ENCODE measurements at places on chromosomes 11 and 22.

DNA sequence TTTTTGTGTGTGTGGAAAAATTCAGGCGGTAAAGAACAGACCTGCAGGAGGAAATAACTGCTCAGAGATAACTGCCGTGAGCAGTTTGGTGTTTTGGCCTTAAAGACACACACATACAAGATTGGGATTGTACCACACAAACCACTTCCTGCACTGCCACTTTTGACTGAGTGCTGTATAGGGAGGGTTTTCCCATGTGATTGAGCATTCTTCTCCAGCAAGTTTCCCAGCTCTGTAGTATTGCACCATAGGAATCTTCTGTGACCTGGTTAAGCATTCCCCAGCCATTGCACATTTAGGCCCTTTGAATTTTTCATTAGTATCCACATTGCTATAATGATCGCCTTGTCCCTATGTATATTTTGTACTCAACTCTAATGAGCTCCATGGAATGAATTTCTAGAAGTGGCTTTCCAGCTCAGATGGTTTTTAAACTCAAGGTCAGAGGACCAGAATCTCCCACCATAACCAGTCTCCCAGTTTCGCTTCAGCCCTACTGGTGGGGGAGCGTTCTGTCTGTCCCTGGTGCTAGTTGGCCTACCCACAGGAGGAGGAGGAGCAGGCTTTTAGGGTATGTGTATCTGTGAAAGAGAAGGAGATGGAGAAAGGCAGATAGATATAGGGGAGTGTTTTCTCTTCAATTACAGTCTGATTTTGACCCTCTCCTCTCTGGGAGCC, 9.3 kb downstream of the CD82 start:
- DNase-seq: peak; percentile 97

DNA sequence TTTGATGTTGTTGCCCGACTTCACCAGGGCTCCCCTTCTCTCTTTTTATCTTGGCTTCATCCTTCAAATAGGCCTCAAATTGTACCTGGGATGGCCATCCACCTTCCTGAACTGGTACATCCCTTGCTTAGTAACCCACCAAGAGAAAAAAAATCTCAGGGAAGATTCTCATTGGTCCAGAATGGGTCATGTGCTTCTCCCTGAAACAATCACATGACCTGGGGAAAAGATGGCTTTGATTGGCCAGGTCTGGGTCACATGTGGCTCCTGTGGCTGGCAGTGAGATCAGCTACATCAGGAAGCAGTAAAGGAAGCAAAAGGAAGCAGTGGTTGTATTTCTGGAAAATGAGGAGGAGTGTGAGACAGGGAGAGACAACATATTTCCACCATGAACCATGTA, 540.2 kb downstream of the MIAT start:
- DNase-seq: no peak

- no peak for DNase-seq
These were observed 166.8 kb downstream of the NTM start for GRCh38 chr11:131537196-131537595.

GRCh38 chr11:122882857-122883645, 492 bp downstream of the JHY start:
- peak; percentile 37 for DNase-seq

- peak; percentile 28 for DNase-seq
These were observed 740.0 kb downstream of the DLG2 start for GRCh38 chr11:84887055-84887629.

- DNase-seq: peak; percentile 85
These were observed 53.3 kb downstream of the SCN3B start for GRCh38 chr11:123601136-123601535.

DNA sequence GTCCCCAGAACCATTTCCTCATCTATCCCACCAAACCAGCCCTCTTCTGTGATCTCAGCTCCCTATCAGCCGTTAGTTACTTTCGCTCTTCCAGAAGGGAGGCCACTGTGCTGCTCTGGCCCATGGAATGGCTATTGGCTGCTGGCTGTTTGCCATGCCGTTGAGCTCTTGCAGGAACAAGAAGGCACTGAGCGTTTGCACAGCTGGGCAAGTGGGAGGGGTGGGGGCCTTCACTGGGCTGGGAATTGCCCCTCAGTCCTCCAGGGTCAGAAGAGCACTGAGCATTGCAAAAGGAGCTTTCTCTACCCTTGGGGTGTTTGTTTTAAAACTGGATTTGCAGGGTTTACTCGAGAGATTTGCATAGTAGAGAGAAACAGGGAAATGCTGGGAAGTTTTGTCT, 129.0 kb upstream of the PARVA start:
- DNase-seq: no peak

DNA sequence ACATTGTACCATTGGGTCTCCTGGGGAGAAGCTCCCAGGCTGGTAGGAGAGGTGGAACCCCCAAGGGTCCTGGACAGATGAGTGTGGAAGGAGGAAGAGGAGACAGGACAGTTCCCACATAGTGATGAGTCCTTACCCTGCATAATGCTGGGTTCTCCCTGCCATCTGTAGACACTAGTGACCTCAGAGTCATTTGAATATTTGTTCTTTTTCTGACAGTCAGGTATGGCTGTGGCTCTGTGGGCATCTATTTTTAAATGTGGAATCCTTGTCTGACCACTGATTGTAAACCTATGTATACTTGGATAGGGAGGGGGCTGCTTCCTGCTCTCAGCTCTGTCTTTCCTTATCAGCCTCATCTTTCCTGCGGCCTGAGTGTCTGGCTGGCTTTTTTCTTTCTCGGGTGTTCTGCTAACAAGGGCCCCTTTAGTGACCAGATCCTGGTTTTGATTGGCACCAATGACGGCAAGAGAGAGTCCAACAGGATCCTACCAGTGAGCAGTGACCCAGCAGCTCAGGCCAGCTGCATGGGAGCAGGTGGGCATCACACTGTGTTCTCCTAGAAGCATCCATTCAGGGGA, 2.6 kb upstream of the SLC5A1 start:
- DNase-seq: no peak

GRCh38 chr11:97893612-97894011, 1127.1 kb upstream of the CNTN5 start:
- DNase-seq: no peak

DNA sequence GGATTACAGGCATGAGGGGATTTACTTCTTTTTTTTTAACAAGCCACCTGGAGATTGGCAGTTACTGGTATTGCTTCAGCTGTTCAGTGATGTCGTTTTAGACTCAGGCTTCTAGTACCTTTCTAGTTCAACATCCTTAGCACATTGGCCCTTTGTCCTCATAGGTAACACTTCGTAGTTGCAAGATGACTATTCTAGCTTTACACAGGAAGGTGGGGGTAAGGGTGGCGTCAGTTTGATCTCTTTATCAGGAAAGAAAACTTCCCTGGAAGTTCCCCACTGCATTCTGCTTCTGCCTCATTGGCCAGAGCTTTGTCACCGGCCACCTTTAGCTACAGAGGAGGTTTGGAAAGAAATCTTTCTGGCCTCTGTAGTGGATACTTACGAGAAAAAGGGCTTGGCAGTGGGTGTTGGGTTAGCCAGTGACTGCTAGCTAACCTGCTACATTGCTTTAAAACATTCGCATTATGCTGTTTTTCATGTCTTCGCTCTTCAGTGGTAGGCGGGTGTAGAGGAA, 40.7 kb downstream of the SFI1 start:
- DNase-seq: no peak

- peak; percentile 39 for DNase-seq
These were observed 110.5 kb downstream of the ATG16L2 start for GRCh38 chr11:72924568-72925190.

- no peak for DNase-seq
These were observed 45.5 kb upstream of the CRYBB3 start for GRCh38 chr22:25153961-25154666.

DNA sequence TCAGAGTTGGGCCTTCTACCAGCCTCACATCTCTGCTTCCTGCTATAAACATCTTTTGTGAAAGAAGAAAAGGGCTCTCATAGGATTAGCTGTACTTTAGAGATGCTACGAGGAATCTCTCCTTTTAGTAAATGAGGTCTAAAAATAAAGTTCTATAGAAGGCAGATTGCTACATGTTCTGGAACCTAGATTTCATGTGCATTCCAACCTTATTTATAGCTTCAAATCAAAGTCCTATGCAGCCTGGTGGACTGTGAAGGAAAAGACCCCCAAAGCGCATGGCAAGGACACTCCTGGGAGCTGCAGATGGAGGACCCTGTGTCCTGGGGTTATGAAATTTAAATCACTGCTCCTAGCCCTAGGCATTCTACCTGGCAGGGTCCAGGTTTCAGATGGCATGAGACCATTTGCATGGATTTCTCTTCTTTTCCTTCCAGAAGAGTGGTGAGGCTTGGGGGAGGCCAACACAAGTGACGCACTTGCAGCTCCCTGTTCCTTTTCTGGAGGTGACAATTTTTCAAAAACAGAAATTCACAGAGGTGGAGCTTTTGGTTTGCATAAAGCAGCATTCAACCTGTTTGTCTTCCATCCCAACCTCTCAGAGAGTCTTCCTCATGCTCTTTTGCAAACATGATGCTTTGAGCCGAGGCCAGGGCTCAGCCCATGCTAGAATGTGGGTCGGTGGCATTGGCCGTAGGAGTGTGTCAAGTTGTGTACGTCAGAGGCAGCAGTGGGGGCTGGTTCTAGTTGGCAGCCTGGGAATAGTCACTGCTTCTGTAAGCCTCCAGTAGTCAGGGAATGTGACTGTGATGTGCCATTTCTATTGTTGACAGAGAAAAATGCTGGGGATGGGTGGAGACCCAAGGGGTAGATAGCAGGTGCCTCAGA, 6.3 kb downstream of the CRY2 start:
- no peak for DNase-seq

GRCh38 chr11:55719608-55720160, 53.6 kb upstream of the OR5D13 start:
- DNase-seq: no peak

DNA sequence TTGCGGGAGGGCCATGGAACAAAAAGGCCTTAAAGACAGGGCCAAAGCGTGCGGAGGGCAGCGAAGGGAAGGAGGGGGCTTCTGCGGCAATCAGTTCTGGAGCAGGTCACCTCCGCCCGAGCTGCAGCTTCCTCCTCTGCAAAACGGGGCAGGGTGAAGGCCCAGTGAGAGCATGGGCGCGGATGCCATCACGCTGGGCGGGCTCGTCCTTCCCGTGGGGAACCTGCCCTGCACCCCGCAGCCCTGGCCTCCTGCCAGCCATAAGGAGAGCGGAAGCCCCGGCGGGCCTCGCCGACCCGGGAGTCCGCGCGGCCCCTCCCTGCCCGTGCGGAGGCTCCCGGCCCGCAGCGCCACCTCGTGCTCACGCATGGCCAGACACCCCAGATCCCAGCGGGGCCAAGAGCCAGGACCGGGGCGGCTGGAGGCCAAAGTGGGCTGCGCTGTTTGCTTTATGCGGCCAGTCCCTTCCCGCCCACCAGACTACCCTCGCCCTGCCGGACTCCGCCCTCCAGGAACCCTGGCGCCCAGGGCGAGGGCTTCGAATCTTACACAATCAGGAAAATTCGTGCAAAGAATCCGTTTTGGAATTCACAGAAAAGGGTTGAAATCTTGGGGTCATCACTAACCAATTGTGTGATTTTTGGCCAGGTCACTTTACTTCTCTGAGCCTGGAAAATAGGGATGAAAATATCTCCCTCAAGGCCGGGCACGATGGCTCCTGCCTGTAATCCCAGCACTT, 16.1 kb downstream of the TSKU start:
- DNase-seq: peak; percentile 67

DNA sequence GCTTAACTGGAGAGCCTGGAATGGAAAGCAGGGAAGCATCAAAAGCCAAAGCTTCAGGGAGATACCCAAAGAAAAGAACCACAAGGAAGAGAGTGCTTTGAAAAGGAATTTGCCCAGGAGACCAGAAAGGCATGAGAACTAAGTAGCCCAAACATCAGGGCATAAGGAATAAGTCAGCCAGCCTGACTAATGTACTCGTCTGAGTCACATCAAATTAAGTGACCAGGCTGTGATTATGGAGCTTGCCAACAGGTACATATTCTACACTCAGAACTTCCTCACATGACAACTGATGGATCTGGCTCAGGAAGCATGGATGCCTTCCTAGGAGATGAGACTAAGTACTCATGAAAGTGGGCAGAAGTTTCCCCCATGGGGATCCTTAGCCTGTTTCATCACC, 366.7 kb downstream of the BUD13 start:
- DNase-seq: no peak

DNA sequence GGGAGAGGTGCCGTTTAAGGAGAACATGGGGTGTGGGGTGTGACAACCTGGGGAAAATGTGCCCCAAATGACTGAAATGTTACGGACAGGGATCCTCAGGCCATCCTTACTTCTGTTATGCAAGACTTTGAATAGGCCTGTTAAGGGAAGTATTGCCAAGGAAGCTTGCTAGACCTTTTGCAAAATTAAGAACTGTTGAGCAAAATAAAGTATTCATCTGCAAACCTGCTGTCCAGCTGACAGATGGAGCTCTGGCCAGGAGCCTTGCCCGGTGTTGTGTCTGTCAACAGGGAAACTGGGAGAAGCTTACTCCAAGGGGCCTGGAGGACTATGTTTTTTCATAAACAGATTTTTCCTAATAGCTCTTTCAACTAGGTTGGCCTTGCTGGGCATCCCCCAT, 48.0 kb downstream of the FAT3 start:
- no peak for DNase-seq

DNA sequence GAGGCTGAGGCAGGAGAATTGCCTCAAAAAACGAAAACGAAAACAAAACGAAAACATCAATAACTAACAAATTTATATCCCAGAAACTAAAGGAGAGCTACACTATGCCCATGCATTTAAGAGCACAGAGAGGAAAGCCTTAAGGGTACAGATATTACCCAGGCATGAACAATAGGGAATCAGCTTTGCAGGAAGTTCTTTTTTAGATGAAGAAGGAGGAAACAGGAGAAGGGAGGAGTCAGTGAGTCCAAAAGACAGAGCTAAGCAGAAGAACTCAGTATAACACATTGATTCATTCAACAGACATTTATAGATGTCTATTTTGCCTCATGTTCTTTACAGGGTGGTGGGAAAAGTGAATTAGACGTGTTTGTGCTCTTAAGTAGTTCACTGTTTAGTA, 8.3 kb downstream of the MRPL17 start:
- DNase-seq: no peak

- DNase-seq: no peak
These were observed 85.9 kb downstream of the GAB2 start for GRCh38 chr11:78331711-78332110.

GRCh38 chr22:29988719-29989118, 91.5 kb upstream of the HORMAD2 start:
- no peak for DNase-seq

GRCh38 chr11:112511271-112511670, 250.6 kb upstream of the PLET1 start:
- no peak for DNase-seq

- DNase-seq: peak; percentile 88
These were observed 77.3 kb downstream of the YAP1 start for GRCh38 chr11:102187416-102188151.

DNA sequence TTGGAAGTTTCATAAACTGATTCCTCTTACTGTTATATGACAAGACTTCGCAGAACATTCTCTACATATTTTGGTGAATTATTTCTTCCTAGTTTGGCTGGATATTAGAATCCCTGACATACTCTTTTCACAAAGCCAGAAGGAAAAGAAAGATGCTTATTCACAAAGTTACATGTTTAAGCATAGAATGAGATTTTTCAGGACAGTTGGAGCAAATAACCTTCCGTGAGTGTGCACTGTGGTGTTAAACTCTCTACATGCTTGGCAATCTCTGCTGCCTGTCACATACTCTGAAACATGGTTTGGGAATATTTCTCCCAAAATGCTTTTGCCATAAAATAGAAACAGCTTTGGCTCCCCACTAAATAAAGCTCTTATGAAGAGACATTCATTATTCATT, 230.0 kb upstream of the MTNR1B start:
- DNase-seq: peak; percentile 26

Measured in fibroblast of skin of right biceps (primary cell).